ENCODE measurements at places on chromosomes 3 and 15. TPM values are rescaled to one million over a fixed set of nuclear protein-coding genes. Genes with fewer than 3 reads are reported as not detected.

NAALADL2 gene
- 2.2 TPM for total RNA-seq

GRCh38 chr3:114645392-114645791 is 351.6 kb downstream of the TIGIT start:
- DNase-seq = no peak

C15orf62 gene
- total RNA-seq = 0.16 TPM

COL8A1 gene
- total RNA-seq = 9.4 TPM

DNA sequence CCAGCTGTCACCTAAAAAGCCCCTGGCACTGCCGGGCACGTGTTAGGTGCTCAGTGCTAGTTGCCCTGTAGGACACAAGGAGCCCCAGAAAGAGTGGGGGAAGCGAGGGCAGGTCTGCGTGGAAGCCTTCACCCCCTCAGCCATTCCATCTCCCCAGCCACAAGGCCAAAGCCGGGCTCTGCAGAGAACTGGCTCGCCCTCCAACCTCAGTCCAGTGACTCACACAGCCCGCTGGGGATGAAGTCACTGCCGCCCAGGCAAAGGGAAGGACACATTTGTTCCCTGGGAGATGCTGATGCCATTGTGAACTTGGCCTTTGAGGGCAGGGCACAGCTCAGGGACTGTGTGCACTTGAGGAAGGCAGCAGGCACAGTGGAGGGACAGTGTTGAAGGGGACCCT is 48.1 kb downstream of the IQSEC1 start:
- DNase-seq = peak; percentile 72

- no peak for DNase-seq
These were observed 11.9 kb downstream of the LEKR1 start for GRCh38 chr3:156838035-156838434.

GRCh38 chr3:138412821-138413551 is 21.4 kb upstream of the ESYT3 start:
- DNase-seq = no peak

DNA sequence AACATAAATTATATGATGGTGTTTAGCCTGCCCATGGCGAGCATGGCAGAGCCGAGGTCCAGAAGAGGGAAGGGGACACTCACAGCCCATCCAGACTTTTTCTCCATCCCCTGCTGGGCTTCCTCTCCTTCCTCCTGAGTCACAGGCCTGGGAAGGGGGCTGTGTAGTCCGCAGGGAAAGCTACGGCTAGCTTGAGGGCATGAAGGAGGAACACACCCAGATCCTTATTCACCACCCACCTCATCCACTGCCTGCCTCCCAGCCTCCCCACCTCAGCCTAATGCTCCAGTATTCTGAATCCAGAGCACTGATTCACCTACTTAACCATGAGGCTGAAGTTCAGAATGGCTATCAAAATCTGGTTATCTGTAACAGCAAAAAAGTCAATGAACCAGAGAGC is 97.8 kb downstream of the OXNAD1 start:
- DNase-seq = no peak

- no peak for DNase-seq
These were observed 6.0 kb downstream of the CHCHD4 start for GRCh38 chr3:14118400-14119381.

GABPB1 gene
- total RNA-seq = 8.4 TPM

BCL2A1 gene
- total RNA-seq = 0.43 TPM

DNA sequence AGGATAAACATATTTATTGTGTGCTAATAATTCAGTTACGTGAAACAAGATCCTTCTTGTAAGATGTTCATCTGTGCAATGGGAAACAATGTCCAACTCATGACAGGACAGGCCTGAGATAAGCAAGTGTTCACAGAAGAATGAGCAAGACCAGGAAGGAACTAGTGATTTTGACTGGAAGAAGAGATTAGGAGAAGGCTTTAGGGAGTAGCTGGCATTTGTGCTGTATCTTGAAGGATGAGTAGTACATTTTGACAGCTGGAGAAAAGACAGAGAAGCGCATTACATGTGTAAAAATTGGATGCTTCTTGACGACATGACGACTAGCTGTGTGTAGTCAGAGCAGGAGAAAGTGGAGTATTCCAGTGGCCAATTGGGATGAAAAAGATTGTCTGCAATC is 48.4 kb downstream of the GBE1 start:
- no peak for DNase-seq

FBLN2 gene
- total RNA-seq = 69.7 TPM
